ENCODE measurements at places on chromosomes 13 and 19. TPM values are rescaled to one million over a fixed set of nuclear protein-coding genes. Genes with fewer than 3 reads are reported as not detected.

DNA sequence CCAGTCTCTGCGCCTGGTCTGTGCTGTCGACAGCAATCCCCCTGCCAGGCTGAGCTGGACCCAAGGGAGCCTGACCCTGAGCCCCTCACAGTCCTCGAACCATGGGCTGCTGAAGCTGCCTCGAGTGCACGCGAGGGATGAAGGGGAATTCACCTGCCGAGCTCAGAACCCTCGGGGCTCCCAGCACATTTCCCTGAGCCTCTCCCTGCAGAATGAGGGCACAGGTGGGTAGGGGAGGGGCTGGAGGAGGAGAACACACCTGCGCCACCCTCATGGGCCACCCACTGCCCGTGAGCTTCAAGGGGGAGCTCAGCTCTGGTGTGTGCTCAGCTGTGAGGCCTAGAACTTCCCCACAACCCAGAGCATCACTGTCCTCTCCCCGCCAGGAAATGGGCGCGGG is 38.6 kb upstream of the CD33 start:
- DNase-seq = no peak

DNA sequence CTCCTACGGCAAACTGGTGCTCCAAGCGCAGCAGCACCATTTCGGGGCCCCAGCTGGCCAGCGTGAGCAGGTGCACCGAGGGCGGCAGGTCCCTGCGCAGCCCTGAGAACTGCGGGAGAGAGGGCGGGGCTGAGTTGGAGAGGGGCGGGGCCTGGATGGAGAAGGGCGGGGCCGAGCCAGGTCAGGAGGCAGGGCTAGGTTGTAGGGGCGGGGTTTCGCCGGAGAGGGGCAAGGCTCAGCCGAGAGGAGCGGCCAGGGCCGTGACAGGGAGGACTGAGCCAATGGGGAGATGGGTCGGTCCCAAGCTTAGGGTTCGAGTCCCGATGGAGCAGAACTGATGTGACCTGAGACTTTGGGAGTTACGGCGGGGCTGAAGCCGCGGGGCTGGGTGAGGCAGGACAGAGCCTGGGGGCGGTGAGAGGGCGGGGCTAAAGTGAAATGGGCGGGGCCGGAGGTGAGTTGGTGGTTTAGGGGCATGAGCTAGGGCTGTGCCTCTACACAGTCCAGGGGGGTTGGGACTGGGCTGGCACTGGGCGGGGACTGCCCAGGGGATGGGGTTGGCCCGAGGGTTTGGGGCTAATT is 19.0 kb downstream of the MAN2B1 start:
- DNase-seq = no peak

GRCh38 chr13:79457948-79458347 is 23.0 kb upstream of the NDFIP2 start:
- no peak for DNase-seq

DNA sequence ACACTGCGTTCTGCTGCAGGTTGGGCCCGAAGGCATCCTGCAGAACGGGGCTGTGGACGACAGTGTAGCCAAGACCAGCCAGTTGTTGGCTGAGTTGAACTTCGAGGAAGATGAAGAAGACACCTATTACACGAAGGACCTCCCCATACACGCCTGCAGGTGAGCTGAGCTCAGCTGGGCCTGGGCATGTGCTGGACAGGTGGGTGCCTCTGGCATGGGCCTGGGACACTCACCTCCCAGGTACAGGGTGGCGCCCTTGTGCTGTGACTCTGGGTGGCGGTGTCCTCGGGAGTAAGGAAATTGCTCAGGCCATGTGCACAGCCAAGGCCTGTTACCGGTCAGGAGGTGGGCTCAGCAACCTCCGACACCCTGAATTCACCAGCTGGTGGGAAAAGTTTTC is 14.2 kb downstream of the UPF1 start:
- no peak for DNase-seq

GRCh38 chr13:99836291-99836690 is 135.3 kb downstream of the ZIC5 start:
- DNase-seq = no peak

DNA sequence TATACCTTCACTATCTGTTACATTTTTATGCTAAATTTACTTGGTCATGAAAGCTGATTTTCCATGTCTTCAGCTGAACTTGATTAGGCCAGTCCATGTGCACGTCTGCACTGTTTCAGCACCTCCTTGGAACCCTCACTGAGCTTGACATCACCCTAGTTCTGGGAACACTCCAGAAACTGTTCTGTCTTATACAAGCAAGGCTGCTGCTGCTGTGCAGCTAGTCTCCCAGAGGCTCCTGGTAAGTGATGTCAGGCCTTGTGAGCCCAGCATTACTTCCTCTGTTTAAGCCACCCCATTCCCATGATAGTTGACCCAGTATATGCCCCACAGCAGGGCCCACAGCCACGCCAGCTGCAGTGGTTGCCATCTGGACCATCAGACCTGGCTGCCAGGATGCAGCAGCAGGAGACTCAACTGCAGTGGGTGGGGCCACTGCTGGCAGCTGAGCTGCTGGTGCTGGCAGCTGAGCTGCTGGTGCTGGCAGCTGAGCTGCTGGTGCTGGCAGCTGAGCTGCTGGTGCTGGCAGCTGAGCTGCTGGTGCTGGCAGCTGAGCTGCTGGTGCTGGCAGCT is 90.5 kb upstream of the AKAP11 start:
- no peak for DNase-seq

GRCh38 chr13:25286308-25286968 is 850 bp downstream of the MTMR6 start:
- peak; percentile 30 for DNase-seq

DNA sequence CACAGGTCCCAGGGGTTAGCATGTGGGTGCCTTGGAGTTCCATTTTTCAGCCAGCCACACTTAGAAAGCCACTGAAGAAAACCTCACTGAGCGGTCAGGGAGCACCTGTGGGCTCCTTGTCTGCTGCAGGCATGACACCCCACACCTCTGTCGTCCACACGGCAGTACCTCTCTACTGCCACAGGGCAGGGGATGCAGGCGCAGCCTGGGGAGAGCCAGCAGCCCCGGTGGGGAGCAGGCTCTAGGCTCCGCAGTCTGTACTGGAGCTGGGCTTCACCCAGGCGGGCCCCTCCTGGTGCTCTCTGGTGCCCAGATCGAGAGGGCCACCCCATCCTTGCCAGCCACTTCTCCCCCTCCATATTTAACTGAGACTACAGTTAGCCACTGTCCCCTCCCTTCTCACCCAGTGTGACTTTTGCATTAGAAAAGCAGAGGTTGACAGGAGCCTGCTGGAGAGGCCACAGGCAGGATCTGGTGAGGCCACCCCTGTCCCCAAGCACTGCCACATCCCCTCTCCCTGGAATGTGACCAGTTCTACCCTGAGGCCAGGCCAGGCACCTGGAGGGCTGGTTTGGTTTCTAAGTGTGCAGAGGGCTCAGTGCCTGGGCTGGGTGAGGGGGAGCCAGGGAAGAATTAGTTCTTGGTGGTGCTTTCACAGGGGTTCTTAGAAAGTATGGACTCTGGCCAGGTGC is 104.4 kb downstream of the KDM4B start:
- no peak for DNase-seq

DNA sequence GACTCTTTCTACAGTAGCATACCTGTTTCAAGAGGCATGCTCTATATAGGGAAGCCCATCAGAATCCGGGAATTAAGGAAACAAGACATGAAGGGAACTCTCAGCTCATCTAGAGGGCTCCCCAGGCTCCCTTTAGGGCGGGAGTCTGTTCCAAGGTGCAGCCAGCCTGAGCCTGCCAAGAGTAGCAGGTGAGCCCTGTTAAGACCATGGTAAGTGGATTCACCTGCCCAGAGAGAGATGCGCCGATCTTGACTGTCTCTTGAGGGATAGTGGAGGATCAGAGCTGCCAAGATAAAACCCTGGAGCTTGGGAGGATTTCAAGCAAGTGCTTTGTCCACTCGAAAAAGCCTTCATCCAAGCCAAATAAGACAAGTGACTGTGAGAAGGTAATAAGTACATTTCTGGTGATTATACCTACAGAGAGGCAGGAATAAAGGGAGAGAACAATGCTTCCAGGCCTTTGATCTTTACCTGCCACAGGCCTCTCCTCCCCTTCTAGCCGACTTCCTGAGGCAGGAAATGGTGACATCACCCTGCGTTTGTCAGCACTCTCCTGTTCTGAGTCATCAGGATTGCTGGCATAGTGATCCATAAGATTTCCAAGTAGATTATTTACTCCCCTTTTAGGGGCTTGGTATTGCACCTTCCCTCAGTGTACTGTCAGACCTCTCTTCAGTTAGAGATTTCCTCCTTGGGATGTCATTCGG is 31.5 kb downstream of the KLF5 start:
- no peak for DNase-seq

DNA sequence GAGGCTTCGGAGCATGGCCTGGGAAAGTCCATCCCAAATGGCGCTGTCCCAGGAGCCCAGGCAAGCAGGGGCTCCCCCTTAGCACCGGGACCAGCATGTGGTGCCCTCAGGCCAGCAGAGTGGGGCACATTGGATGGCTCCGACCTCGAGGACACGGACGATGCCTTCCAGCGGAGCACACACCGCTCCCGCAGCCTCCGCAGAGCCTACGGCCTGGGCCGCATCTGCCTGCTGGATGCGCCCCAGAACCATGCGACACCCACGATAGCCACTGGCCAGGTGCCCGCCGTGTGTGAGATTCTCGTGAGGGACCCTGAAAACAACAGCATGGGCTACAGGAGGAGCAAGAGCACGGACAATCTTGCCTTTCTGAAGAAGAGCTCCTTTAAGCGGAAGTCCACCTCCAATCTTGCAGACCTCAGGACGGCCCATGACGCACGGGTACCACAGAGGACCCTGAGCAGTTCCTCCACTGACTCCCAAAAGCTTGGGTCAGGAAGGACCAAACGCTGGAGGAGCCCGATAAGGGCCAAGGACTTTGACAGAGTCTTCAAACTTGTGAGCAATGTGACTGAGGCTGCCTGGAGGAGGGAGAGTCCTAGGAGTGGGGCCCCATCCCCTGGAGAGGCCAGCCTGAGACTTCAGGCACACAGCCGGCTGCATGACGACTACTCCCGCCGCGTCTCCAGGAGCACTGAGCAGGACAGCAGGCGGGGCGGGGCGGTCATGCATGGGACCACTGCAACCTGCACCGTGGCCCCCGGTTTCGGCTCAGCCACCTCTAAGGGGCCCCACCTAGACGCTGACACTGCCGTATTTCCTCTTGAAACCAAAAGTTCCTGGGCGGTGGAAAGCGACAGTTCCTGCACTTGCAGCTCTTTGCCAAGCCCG is 63.1 kb downstream of the SPATA13 start:
- no peak for DNase-seq

DNA sequence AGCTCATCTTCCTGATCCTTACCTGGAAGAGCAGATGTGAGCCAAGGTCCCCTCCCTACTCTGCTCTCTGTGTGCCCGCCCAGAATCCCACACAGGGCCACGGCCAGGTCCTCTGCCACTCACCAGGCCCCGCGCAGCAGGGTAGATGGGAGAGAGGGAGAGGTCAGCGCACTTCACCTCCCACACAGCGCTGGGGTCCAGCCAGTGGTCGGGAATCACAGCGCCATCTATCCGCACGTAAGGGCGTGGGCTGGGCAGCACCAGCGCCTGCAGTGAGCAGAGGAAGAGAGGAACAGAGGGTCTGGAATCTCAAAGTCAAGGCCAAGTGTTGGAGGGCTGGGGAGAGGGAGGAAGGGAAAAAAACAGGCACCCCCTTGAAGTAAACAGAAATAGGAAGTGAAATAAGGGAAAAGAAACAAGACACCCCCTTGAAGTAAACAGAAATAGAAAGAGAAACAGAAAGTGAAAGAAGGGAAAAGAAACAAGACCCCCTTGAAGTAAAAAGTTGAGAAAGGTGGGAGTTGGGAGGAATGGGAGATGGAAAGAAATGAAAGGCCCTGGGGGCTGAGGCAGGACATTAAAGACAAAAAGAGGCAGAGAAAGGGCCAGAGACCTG is 7.0 kb upstream of the PLA2G4C start:
- DNase-seq = no peak

DNA sequence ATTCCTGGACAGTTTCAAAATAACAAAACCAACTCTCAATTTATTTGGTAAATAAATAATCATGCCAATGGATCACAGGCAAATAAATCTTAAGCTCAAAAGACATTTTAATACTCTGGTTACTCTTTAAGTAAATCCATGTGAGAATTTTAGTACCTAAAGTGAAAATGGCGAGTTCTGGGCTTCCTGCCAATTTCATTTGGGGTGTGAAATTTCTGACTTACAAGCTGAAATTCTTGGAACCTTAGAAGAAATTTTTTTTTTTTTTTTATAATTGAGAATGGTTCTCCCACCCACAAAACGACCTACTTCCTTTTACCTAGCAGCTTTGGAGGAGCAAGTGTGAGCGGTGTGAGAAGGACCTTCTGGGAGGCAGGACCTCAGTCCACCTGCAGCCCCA is 354.5 kb upstream of the NBEA start:
- DNase-seq = no peak

- DNase-seq = no peak
Measured at GRCh38 chr13:50589139-50589538, 254.4 kb downstream of the DLEU7 start.

GRCh38 chr13:110234532-110234931 is 72.4 kb downstream of the COL4A1 start:
- no peak for DNase-seq

- no peak for DNase-seq
Measured at GRCh38 chr13:25151626-25152195, 20.4 kb downstream of the AMER2 start.

DNA sequence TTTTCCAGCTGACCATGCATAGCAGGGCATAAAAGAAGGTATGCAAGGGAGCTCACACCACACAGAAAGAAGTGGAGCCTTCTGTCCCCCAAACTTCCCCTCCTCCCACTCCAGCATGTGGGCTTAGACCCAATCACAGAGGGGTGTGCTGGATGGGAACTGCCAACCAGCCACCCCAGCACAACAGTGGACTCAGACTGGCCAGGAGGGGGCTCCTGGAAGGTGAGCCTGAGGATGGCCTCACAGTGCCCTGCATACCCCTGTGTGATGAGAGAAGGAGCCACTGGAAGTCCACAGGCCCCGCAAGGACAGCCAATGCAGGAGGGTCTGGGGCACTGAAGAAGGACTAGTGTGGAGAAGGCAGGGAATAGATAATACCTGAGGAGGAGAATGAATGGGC is 106.9 kb upstream of the SERP2 start:
- DNase-seq = no peak

GRCh38 chr19:28836421-28836820 is 376.5 kb downstream of the UQCRFS1 start:
- DNase-seq = peak; percentile 15

GRCh38 chr19:47357788-47358680 is 8.9 kb downstream of the DHX34 start:
- DNase-seq = no peak

Gene KLF12
- polyA plus RNA-seq = 19.6 TPM

Gene MAST1
- polyA plus RNA-seq = 0.27 TPM

Gene OR7D2
- 0.06 TPM for polyA plus RNA-seq

Gene ZNF681
- 2.8 TPM for polyA plus RNA-seq

Gene ZNF583
- 7.0 TPM for polyA plus RNA-seq

Gene IGFL2
- polyA plus RNA-seq = 0.44 TPM

Gene CEACAM4
- not detected for polyA plus RNA-seq

Gene ACER1
- not detected for polyA plus RNA-seq

Gene PRR36
- polyA plus RNA-seq = 0.48 TPM

Gene ANKRD24
- 1.6 TPM for polyA plus RNA-seq

Gene UBE2S
- polyA plus RNA-seq = 47.2 TPM

Gene OR10H3
- polyA plus RNA-seq = not detected

Data from hindlimb muscle (tissue), 1 donor.